ENCODE measurements at places on chromosomes 2 and 18.

DNA sequence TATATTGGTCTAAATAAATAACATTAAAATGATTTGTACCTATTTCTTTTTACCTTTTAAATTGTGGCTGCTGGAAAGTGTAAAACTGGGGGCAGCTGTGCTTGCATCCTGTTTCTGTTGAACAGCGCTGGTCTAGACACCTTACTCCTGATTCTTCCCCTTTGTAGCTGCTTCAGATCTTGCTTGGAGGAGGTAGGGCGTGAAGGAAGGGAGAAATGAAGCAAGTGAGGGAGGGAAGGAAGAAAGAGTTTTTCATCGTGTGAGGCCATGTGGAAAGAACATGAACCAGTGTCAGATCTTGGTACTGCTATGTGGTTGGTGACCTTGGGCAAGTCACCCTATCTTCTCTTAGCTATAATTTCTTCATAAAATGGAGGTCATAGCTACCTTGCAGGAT lies 89.0 kb upstream of the SEC11C start:
- no peak for DNase-seq

DNA sequence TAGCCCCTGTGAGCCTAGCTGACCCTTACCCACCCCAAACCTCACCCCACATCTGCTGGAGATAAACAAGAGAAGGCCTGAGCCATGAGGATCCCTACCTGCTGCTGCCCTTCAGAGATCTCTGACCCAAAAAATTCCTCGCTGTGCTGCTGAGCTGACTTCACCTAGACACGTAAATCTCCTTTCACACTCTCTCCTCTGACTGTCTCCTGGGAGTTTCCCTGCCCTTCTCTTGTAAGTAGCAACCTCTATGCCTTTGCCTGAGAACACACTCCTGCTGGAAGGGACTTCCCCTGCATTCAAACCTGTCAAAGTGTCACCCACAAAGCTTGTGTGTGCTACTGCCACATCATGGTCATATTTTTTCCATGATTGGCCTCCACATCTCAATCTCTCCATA lies 134.2 kb upstream of the NOL4 start:
- DNase-seq, result no peak

- no peak for DNase-seq
Measured at GRCh38 chr2:127191331-127192219, 28.5 kb downstream of the CYP27C1 start.

GRCh38 chr2:98944775-98945174 lies 8.8 kb upstream of the CRACDL start:
- DNase-seq, result no peak

GRCh38 chr2:118122594-118123281 lies 34.5 kb downstream of the INSIG2 start:
- no peak for DNase-seq

- no peak for DNase-seq
Measured at GRCh38 chr2:137523931-137524330, 440.3 kb upstream of the HNMT start.

GRCh38 chr2:11019614-11020013 lies 107.9 kb downstream of the KCNF1 start:
- DNase-seq, result no peak

GRCh38 chr2:70979626-70980025 lies 1.2 kb downstream of the ANKRD53 start:
- DNase-seq, result no peak

DNA sequence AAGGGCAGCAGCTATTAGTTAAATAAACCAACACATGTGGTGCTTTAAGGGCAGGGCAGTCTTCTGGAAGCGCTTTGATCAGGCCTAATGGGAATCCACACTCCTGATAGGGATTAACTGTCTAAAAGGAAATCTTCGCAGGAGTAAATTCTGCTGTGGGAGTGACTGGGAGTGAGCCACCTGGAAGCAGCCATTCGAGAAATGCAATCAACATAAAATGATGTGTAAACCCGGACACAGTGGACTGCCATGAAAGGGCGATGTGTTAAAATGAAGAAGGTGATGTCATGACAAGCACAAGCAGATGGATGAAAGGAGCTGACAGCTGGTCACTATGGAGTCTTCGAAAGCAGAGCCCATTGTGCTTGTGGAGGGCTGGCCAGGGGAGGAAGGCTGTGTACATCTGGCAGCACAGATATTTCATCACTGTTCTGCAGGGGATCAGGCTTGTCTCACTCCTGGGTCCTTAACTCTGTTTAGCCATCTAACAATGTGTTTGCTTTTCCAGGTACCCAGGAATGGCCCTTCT lies 24.8 kb upstream of the GALNT14 start:
- DNase-seq, result no peak

DNA sequence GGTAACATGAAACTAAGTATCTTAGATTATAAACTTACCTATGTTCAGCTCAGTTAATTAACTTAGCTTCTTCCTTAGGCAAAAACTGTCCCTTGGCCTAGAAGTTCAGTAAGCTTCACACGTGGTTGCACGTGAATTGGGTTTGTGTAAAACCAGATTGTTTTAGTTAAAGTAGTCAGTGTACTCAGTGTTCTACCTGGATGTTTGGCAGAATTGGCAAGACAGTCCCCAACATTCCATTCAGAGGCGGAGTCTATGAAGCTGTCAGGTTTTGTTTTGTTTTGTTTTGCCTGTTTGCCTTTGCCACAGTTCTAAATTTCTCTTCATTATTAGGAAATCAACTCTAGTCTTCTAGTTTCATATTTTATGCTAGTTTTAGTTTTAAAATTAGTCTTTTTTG lies 105.3 kb upstream of the ZEB2 start:
- no peak for DNase-seq

DNA sequence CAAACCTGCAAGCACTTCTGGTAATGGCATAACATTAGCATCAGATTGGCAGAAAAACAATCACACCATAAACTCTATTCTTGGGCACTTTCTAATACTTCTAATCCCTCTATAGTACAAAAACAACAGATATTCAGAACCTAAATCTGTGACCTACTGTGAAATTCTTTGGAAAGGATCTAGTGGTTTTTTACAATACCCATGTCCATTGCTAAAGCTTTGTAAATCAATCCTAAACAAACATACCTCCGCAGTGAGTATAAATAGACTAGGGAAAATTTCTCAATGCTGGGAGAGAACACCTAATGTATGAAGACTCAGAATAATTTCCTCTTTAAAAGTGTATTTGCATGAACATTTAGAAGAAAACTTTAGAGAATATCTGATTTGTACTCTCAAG lies 1098.5 kb upstream of the DDX18 start:
- no peak for DNase-seq

DNA sequence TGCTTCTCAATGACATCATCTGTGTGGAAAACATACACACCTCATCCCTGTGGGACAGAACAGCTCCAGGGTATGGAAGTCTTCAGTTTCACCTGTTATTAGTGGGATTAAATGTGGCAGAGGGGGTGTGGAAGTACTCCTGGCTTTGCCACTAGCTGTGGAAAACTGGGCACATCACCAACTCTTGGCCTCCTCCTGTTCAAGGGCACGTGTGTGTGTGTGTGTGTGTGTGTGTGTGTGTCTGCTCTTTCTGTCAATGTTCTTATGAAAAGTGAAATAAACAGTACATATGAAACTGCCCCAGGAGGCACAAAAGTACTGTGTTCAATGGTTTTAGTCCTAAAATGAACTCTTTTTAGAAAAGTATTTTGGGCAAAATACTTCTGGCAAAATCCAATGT lies 65.9 kb downstream of the MTHFD2 start:
- DNase-seq, result no peak
